ENCODE measurements at places on chromosomes 2 and 18. TPM values are rescaled to one million over a fixed set of nuclear protein-coding genes. Genes with fewer than 3 reads are reported as not detected.

DNA sequence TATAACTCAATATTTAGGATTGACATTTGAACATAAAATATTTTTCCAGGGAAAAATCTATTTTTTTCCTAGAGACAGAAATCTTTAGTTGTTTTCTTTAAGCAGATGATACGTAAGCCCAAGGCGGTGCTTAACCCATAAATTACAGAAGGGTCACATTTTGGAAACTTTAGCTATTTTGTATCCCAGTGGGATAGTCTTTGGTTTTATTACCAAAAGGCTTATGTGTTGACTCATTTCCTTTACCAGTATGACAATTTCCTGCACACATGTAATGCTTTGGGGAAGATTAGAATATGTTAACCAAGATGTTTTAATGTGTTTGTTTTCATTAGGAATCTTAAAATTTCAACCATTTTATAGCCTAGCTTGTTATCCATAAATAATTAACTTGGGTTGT is 24.8 kb downstream of the DYNC1I2 start:
- H3K4me3 ChIP-seq = no peak overlapping the region
- no peak overlapping the region for H3K27ac ChIP-seq
- H3K27me3 ChIP-seq = no peaks in the 10 kb centered on the region
- H3K36me3 ChIP-seq = peaks cover 5% of the 10 kb centered on the region
- H3K4me1 ChIP-seq = peaks cover 4% of the 10 kb centered on the region

TRIB2 gene
- 5.1 TPM for total RNA-seq

DNA sequence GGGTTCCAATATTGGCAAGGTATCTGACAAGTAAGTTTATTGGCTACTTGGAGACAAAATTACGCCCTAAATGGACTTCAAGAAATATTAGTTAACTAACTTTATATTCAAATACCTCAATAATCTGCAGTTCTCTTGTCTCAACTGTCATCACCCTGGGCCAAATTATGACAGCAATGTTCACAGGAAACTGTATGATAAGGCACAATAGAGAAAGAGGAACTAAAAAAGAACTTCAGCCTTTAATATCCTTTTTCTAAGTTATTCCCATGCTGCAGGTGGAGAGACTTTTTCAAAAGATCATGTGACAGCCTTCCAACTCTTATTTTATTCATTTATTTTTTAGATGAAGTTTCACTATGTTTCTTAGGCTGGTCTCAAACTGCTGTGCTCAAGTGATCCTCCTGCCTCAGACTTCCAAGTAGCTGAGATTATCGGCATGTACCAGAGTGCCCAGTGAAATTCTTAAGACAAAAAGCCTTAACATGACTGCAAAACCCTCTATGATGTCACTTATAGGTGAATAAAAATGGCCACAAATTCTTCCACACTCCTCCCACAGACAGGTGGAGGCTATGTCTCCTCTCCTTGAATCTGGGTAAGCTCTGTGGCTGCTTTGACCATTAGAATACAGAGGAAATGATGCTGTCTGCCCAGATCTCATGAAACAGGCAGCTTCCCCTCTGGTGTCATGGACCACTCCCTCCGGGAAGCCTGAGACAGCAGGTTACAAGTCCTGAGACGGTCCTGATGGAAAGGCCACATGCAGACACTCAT is 211.0 kb downstream of the TGIF1 start:
- peaks cover 24% of the 10 kb centered on the region for H3K4me1 ChIP-seq
- H3K36me3 ChIP-seq = peaks cover 3% of the 10 kb centered on the region
- H3K4me3 ChIP-seq = no peak overlapping the region
- no peak for DNase-seq
- no peaks in the 10 kb centered on the region for H3K27me3 ChIP-seq
- no peak overlapping the region for H3K27ac ChIP-seq

SPEG gene
- total RNA-seq = 1.5 TPM

- H3K36me3 ChIP-seq = peaks cover 23% of the 10 kb centered on the region
- DNase-seq = no peak
- H3K4me1 ChIP-seq = peaks cover 55% of the 10 kb centered on the region
Observed at GRCh38 chr2:105320651-105321215, 8.8 kb downstream of the TGFBRAP1 start.

DNA sequence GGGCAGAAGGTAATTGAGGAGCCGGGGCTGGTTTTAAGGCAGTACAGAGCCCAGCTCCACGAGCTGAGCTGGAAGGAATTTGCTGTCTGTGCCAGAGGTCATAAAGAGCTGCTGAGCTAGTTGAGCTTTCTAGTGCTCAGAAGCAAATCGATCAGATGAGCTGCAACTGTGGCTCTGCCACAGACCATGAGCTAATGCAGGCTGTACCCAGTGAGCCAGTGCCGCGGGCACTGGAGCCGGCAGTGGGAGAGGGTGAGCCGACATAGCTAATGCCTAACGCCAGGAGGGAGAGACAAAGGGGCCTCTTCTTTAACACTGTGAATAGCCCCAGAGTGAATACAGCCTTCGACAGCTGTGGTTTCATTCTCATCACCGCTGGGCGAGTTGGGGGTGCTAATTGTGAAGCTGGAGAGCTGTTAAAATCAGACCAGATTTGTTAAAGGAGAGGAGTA is 410.1 kb upstream of the TCF4 start:
- H3K27me3 ChIP-seq = peaks cover 3% of the 10 kb centered on the region
- no peak overlapping the region for H3K27ac ChIP-seq
- no peak for DNase-seq
- no peaks in the 10 kb centered on the region for H3K36me3 ChIP-seq

SELENOI gene
- 60.6 TPM for total RNA-seq

DNA sequence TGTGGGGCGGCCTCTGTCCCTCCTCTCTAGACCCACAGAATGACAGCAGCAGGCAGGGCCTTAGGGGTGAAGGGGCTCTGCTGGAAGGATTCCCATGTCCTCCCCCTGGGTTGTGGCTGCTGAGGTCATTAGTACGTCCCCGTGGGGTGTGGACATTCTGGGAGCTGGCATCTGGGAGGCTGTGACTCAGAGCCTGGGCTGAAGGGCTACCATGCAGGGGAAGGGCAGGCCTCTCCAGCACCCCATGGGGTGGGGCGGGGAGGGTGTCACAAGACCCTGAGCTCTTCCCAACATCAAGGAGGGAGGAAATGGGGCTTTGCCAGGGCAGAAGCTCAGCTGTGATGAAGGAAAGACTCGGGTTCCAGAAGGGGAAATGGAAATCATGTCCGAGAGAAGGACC is 105.8 kb upstream of the SMAD2 start:
- no peak for DNase-seq
- H3K4me1 ChIP-seq = no peaks in the 10 kb centered on the region
- H3K27me3 ChIP-seq = no peaks in the 10 kb centered on the region
- H3K36me3 ChIP-seq = no peaks in the 10 kb centered on the region
- no peak overlapping the region for H3K27ac ChIP-seq

- no peaks in the 10 kb centered on the region for H3K36me3 ChIP-seq
- no peak for DNase-seq
- H3K27me3 ChIP-seq = no peaks in the 10 kb centered on the region
- no peak overlapping the region for H3K27ac ChIP-seq
Observed at GRCh38 chr2:54295911-54296310, 39.9 kb upstream of the TSPYL6 start.

GRCh38 chr2:158493458-158493857 is 36.7 kb downstream of the PKP4 start:
- no peaks in the 10 kb centered on the region for H3K27me3 ChIP-seq
- H3K4me1 ChIP-seq = peaks cover 5% of the 10 kb centered on the region
- no peak overlapping the region for H3K4me3 ChIP-seq
- peaks cover 3% of the 10 kb centered on the region for H3K36me3 ChIP-seq
- H3K27ac ChIP-seq = no peak overlapping the region
- no peak for DNase-seq

GAL3ST2 gene
- 0.31 TPM for total RNA-seq

GPAT2 gene
- total RNA-seq = 36.3 TPM

GRCh38 chr2:18522484-18523146 is 37.8 kb downstream of the RDH14 start:
- no peaks in the 10 kb centered on the region for H3K4me1 ChIP-seq
- H3K4me3 ChIP-seq = no peak overlapping the region
- no peak overlapping the region for H3K27ac ChIP-seq
- no peaks in the 10 kb centered on the region for H3K36me3 ChIP-seq

DNA sequence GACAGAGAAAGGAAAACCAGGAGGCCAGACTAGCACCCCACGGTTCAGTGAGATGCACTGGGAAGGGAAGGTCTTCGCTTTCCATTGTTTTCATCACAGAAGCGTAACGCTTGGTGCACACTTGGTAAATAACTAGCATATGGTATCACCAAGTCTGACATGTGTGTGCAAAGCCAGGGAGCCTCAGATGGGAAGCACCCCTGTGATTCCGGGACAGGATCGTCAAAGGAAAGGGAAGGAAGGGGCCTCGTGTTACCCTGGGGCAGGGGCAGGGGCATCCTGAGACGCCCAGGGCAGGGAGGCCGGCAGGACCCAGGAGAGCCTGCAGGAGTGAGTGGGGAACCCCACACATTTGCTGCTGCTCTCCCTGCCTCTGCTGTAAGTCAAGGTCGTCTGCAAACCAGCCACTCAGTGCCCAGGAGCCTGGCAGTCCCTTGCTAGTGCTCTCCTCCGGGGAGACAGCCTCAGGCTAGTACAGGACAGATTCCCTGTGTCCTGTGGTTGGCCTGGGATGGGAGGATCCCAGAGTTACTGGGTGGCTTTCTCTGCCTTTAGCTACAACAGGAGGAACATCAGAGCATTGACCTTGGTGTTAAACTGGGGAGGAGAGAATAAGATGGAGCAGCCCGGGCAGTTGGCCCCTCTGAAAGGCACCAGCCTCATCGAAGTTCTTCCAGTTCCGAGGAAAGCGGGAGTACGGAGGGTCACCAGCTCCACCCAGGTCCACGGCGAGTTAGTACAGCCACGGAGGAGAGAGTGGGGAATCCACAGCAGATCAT is 192.5 kb downstream of the NDUFA10 start:
- H3K27me3 ChIP-seq = peaks cover 6% of the 10 kb centered on the region
- no peak for DNase-seq
- H3K4me1 ChIP-seq = no peaks in the 10 kb centered on the region
- H3K27ac ChIP-seq = no peak overlapping the region

- DNase-seq = no peak
- H3K27me3 ChIP-seq = no peaks in the 10 kb centered on the region
- no peaks in the 10 kb centered on the region for H3K4me1 ChIP-seq
- H3K4me3 ChIP-seq = no peak overlapping the region
- no peak overlapping the region for H3K27ac ChIP-seq
- no peaks in the 10 kb centered on the region for H3K36me3 ChIP-seq
Observed at GRCh38 chr2:151931756-151932155, 103.5 kb upstream of the ARL5A start.

DNA sequence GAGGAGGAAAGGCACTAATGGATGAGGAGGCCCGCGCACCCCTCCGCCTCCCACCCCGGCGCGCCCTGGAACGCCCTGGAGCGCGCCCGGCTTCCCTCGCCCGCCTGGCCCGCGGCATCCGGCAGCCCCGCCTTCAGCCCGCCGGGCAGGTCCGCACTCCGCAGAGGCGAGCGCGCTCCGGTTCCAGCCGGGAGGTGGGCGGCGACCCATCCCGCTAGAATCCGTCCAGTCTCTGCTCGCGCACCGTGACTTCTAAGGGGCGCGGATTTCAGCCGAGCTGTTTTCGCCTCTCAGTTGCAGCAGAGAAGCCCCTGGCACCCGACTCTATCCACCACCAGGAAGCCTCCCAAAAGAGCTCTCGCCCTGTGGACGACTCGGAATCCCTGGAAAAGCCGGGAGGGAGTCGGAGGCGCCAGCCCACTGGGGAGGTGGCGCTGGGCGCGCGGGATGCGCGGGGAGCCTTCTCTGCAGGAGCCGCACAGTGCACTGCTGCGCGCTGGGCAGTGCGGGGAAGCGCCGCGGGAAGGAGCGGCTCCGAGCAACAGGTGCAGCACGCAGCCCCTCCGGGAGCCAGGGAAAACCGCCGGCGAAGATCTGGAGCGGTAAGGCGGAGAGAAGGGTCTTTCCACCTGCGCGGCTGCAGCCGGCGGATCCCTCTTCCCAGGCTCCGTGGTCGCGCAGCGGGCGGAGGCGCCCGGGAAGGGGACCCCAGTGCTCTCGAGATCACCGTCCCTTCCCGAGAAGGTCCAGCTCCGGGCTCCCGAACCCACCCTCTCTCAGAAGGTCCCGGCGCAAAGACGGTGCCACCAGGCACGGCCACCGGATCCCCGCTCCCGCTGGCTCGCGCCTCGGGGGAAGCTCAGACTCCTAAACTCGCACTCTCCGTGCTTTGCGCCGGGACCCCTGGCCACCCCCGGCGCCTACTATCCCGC is at the start of gene GALR1:
Gene GALR1 (plus strand): TSS at position 280 of the 932 bp plus-strand sequence. CDS start 701 bp downstream, outside the sequence.
- H3K4me1 ChIP-seq = peaks cover 10% of the 10 kb centered on the region
- peak within 1 kb of the TSS; percentile 60 for H3K4me3 ChIP-seq
- no peak within 1 kb of the TSS for H3K27ac ChIP-seq
- DNase-seq = no peak
- H3K27me3 ChIP-seq = peaks cover 72% of the 10 kb centered on the region

- no peak for DNase-seq
- H3K4me1 ChIP-seq = peaks cover 6% of the 10 kb centered on the region
- H3K27ac ChIP-seq = no peak overlapping the region
- peaks cover 2% of the 10 kb centered on the region for H3K36me3 ChIP-seq
- H3K4me3 ChIP-seq = no peak overlapping the region
- H3K27me3 ChIP-seq = no peaks in the 10 kb centered on the region
Observed at GRCh38 chr18:31979714-31980113, 36.8 kb upstream of the TRAPPC8 start.

DNA sequence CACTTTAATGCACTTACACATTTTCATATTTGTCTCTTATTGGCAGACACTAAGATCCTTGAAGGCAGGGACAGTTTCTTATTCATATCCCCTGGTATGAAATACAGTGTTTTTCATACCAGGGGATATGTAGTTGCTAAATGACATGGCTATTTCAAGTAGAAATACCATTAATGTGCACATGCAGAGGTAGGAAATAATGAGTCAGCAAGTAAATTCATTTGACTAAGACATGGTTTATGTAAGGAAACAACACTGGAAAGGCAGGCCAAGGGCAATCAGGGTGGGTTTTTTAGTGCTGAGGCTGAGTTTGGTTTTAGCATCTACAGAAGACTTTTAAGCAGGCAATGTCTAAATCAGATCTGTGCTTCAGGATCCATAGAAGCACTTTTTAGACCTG is 155.9 kb downstream of the WDPCP start:
- H3K36me3 ChIP-seq = peaks cover 29% of the 10 kb centered on the region
- no peaks in the 10 kb centered on the region for H3K27me3 ChIP-seq
- H3K4me3 ChIP-seq = no peak overlapping the region
- no peak overlapping the region for H3K27ac ChIP-seq

ORMDL1 gene
- total RNA-seq = 64.1 TPM

GRCh38 chr18:47970664-47971531 is 40.4 kb upstream of the SMAD2 start:
- no peak overlapping the region for H3K4me3 ChIP-seq
- no peak overlapping the region for H3K27ac ChIP-seq
- H3K36me3 ChIP-seq = no peaks in the 10 kb centered on the region
- DNase-seq = no peak

DNA sequence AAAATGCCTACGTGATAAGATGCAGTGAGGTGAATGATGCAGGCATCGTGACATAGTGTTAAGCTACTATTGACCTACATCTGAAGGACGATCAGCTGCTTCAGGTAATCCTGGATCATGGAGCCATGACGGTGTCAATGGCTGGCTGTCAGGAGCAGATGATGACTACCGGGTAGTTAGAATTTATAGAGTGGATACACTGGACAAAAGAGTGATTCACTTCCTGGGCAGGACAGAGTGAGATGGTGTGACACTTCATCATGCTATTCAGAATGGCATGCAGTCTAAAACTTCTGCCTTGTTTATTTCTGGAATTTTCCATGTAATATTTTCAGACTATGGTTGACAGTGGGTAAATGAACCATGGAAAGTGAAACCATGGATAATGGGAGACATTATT is 29.5 kb downstream of the METTL8 start:
- H3K36me3 ChIP-seq = peaks cover 42% of the 10 kb centered on the region
- H3K27me3 ChIP-seq = no peaks in the 10 kb centered on the region
- DNase-seq = no peak
- H3K4me1 ChIP-seq = peaks cover 12% of the 10 kb centered on the region
- H3K4me3 ChIP-seq = no peak overlapping the region
